Activated CD4-positive, alpha-beta T cell treated with anti-CD3 and anti-CD28 coated beads, Interleukin-2, amount 50 U/mL, for 16 hours (primary cell): ENCODE measurements at places on chromosomes 4 and X.

DNA sequence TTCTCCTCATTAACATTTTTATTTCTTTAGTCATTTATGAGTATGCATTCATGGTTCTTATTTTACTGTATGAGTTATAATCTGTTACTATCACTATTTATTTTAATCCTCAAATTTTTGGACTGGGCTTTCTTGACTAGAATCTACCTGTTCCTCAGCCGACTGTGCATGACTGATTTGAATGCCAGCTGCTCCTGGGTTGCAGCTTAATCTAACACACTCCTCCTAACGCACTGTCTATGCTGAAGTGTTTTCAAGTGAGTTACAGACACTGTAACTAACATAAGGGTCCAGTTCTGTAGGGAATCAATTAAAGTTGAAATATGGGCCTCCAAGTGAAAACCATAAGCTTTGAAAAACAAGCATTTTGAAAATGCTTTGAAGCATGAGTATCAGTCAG lies 137.4 kb upstream of the ARSJ start:
- no peak for DNase-seq

GRCh38 chrX:139828033-139828432 lies 104.8 kb downstream of the ATP11C start:
- DNase-seq, result no peak

GRCh38 chrX:155086202-155086840 lies 15.0 kb downstream of the BRCC3 start:
- DNase-seq, result peak; percentile 44

- DNase-seq, result no peak
These were observed 293.2 kb upstream of the PRPS2 start for GRCh38 chrX:12497832-12498591.

DNA sequence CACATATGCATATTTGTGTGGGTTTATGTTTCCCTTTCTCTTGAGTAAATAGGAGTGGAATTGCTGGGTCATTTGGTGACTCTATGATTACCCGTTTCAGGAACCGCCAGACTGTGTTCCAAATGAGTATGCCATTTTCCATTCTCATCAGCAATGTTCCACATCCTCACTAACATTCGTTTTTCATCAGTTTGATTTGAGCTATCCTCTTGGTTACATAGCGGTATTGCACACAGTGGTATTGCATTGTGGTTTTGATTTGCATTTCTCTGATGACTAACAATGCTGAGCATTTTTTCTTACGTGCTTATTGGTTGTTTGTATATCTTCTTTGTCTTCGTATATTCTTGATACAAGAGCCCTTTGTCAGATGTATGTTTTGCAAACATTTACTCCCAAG lies 218.0 kb upstream of the AMOT start:
- peak; percentile 60 for DNase-seq

GRCh38 chr4:4762909-4763821 lies 96.3 kb upstream of the MSX1 start:
- peak; percentile 89 for DNase-seq

DNA sequence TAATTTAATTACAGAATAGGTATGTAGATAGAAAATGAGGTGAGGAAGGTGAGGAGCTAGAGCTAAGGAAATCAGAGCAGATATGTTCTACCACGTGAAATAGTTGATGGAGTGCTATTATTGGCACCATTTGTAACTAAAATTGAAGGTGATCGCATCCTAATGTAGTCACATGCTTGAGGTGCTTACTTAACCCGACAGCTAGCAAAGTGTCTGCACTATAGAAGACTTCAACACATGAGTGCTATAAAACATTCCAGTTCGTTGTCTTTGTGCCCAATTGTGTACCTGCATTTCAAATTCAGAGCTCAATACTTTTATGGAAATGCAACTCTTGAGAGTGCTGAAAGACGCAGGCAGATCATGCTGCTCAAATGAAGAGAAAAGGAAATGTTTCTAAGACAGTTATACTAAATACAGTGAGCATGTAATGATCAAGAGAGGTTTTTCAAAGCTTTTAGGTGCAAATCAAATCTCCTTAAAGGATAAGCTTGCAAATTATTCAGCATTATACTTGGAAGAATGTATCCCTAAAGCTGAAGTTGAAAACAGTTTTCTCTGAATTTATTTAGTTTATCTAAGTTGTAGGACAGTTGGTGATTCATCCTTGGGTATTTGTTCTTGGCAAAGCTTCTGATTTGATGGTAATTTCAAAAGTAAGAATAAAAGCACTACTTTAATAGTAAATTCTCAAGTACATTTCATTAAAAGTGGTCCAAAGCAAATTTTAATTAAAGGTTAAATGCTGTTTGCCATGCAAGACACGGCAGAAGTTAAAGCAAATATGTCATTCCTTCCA lies 223.9 kb upstream of the EPHA5 start:
- no peak for DNase-seq

GRCh38 chrX:74434336-74434735 lies 13.0 kb downstream of the SLC16A2 start:
- no peak for DNase-seq

- DNase-seq, result no peak
These were observed 80.2 kb upstream of the TLR2 start for GRCh38 chr4:153603835-153604234.

GRCh38 chr4:54550395-54551171 lies 107.2 kb upstream of the KIT start:
- no peak for DNase-seq
